Uterus (tissue), 4 donors: ENCODE measurements at places on chromosomes 7 and 10.

DNA sequence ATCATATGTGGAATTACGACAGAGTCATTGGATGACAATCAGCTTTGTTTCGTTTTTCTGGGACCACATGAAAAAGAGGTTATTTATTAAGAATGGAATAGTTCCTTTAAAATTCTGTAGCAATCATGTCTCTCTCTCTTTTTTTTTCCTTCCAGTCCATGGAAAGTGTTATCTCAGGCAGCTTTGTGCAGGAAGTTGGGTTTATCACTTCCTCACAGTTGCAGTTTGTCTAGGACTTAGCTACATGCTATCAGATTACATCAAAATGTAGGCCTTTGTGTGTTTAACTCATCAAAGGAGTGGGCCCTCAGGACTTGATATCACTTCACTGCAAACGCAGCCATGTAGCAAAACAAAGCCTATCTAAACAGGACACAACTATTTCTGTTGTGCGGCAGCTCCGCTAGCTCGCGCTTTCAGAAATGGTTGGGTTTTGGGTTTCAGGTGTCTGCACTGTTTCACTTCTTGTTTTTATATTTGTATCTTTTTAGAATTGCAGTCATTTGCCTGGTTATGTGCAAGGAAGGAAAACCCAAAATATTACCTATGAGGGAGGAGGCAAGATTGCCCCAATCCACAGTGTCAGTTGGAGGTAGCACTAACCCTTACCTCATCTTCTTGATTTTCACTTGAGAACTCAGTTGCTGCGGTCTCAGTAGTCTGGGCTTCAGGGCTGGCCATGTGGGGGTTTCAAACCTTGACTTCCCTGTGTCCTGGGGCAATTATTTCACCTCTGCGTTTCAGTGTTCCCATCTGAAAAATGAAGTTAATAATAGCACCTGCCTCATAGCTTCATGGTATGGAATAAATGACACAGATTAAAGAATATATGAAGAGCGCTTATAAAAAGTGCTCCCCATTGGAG is 66.7 kb downstream of the HHEX start:
- H3K4me3 ChIP-seq: no peak overlapping the region
- no peaks in the 10 kb centered on the region for H3K4me1 ChIP-seq
- H3K36me3 ChIP-seq: no peaks in the 10 kb centered on the region
- H3K27me3 ChIP-seq: no peaks in the 10 kb centered on the region
- DNase-seq: no peak

- no peak overlapping the region for H3K27ac ChIP-seq
- H3K36me3 ChIP-seq: no peaks in the 10 kb centered on the region
- H3K4me3 ChIP-seq: no peak overlapping the region
- H3K27me3 ChIP-seq: no peaks in the 10 kb centered on the region
Observed at GRCh38 chr7:24130631-24131030, 153.4 kb upstream of the NPY start.

- DNase-seq: no peak
- H3K4me3 ChIP-seq: no peak overlapping the region
- H3K27me3 ChIP-seq: no peaks in the 10 kb centered on the region
- no peaks in the 10 kb centered on the region for H3K36me3 ChIP-seq
Observed at GRCh38 chr7:112267944-112268691, 61.6 kb downstream of the ZNF277 start.

GRCh38 chr10:70221030-70221429 is 12.2 kb downstream of the PPA1 start:
- no peak for DNase-seq
- no peaks in the 10 kb centered on the region for H3K27me3 ChIP-seq
- H3K36me3 ChIP-seq: no peaks in the 10 kb centered on the region
- H3K4me3 ChIP-seq: no peak overlapping the region
- no peaks in the 10 kb centered on the region for H3K4me1 ChIP-seq

GRCh38 chr10:101570428-101571270 is 17.4 kb downstream of the POLL start:
- H3K4me1 ChIP-seq: peaks cover 15% of the 10 kb centered on the region
- H3K27me3 ChIP-seq: peaks cover 16% of the 10 kb centered on the region
- no peaks in the 10 kb centered on the region for H3K36me3 ChIP-seq
- H3K4me3 ChIP-seq: peak overlapping the region; percentile 31
- no peak for DNase-seq

DNA sequence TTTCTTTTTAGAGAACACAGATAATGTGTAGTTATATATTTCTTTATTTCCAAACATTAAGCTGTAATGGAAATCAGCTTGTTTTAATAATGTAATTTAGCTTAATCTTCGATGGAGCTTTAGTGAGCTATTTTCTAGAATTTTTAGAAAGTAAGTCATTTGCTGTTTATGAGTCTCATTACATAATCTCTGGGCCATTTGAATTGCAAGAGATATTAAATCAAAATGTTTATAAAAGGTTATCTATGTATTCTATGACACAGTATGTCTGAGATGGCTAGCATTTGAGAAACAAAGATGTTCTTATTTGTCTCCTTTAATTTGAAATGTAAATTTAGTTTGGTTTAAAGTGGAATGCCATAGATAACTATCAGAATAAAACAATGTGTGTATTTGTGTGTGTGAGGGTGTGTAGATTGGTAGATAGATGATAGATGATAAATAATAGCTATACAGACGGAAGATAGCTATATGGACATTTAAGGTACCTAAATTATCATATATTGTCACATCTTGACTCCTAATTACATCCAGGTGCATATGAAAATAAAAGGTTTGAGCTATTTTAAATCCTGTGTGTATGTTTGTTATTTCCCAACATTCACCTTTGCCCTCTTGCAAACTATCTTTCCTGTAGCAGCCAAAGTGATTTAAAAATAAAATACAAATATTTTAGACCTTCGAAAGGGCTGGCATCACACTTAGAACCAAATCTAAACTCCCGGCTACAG is 478.0 kb upstream of the KLF6 start:
- H3K27me3 ChIP-seq: no peaks in the 10 kb centered on the region
- DNase-seq: no peak
- no peaks in the 10 kb centered on the region for H3K36me3 ChIP-seq
- no peak overlapping the region for H3K4me3 ChIP-seq
- peak overlapping the region; percentile 56 for H3K27ac ChIP-seq
- peaks cover 17% of the 10 kb centered on the region for H3K4me1 ChIP-seq

GRCh38 chr10:62352356-62352970 is 21.7 kb upstream of the ZNF365 start:
- H3K27me3 ChIP-seq: no peaks in the 10 kb centered on the region
- no peaks in the 10 kb centered on the region for H3K36me3 ChIP-seq
- H3K4me1 ChIP-seq: no peaks in the 10 kb centered on the region
- no peak overlapping the region for H3K27ac ChIP-seq

DNA sequence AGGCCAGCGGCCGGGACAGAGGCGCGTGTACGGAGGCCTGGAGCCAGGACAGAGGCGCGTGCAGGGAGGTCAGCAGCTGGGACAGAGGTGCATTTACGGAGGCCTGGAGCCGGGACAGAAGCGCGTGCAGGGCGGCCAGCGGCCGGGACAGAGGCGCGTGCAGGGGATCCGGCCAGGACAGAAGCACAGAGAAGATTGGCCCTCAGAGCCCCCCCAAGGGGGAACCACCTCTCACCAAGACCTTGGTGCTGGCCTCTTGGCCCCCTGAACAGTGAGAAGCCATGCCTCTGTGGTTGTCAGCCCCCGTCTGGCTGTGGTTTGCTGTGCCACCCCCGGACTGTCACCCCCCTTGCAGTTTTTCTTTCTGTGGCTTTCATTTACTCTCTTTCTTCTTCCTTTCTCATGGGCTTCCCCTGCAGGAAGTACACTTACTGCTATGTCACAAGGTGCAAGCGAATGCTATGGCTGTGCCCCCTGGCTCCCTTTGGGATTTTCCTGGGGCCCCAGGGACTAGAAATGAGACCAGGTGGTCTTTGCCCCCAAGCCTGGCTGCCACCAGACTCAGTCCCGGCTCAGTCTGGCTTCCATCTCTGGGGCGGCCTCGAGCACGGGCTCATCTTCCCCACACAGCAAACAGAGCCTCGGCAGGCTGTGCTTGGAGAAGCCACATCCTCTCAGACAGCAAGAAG is 41.1 kb downstream of the INSIG1 start:
- H3K36me3 ChIP-seq: no peaks in the 10 kb centered on the region
- no peak overlapping the region for H3K27ac ChIP-seq
- no peaks in the 10 kb centered on the region for H3K4me1 ChIP-seq
- no peaks in the 10 kb centered on the region for H3K27me3 ChIP-seq
